G401 (cell line): ENCODE measurements at places on chromosomes 6 and 20.

GRCh38 chr20:50467718-50468356 is 42.3 kb upstream of the PTPN1 start:
- peak; percentile 40 for DNase-seq

DNA sequence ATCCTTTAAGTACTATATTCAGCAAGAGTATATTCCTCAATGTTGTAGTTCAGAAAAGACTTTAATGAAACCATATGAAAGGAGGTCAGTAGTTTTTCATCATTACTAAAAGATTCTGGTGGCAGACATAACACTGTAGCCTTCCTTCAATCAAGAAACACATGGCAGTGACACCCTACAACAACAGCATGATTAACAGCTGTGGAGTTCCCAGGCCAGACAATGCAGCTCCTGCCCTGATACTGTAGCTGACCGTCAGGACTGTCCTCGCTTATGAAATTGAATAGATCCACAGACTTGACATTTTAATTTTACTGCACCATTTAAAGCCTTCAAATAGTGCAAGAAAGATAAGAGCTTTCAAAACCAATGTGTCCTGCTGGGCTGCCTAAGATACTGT is 43.6 kb downstream of the USP45 start:
- DNase-seq = no peak

GRCh38 chr6:149864578-149865535 is 698 bp upstream of the LRP11 start:
- peak; percentile 87 for DNase-seq

- no peak for DNase-seq
Measured at GRCh38 chr20:33602826-33603590, 59.1 kb upstream of the C20orf144 start.

- DNase-seq = no peak
Measured at GRCh38 chr6:2658788-2659187, 91.9 kb downstream of the MYLK4 start.

DNA sequence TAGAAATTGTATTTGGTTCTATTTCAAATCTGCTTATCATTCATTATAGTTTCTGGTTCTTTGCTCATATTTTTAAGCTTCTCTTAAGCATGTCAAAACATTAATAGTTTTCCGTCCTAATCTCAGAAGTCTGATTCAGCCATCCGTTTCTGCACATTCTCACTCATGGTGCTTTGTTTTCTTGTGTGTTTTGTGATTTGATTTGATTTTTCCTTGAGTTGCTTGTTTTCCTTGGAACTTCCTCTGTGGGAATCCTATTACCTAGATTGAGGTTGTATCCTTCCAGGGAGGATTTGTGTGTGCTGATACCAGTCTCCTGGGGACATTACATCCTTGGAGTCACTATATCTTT is 7.9 kb downstream of the SNX9 start:
- no peak for DNase-seq

DNA sequence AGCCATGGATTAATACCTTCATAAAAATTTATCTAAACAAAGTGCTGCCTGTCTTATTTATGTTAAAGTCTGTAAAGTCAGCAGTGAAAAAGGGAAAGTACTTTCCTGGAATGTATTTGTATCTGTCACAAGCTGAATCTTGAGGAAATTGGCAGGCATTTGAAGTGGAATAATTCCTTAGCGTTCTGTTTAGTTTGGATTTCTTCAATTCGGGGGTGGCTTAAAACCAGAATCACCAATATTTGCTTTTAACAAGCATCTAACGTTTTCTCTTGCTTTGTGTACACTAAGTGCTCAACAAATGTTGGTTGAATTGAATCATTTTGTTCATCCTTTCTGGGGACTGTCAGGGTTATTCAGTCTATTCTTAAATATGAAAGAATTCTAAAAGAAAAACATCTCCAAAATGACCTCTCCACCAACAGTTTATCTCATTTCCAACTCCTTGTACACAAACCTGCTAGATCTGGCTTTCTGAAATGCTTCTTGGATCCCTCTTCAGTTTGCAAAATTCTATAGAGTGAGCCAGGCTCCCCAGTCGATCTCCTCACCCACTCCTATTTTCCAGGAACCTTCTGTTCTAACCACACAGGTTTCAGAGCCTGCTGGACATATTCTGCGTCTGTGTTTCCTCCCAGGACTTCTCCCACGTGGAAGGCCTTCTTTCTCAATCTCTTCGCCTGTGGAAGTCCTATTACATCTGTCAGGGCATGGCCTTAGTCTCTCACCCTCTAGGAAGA is 2.0 kb upstream of the NPEPL1 start:
- DNase-seq = no peak

DNA sequence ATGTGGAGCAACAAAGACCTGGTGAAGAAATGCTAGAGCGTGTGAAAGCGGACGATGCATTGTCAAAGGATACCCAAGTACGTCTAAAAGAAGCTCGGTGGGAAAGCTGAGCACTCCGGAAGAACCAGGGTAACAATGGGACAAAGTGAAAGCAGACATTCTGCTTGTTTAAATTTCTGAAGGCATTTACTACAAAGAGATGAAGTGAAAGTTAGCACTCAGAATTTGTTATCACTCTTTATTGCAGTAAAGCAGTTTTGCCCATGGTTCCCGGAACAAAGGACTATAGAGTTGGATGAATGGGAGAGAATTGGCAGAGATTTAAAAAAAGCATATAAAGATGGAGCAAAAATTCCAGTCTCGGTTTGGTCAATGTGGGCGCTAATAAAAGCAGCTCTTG is 12.8 kb upstream of the IRAK1BP1 start:
- no peak for DNase-seq

DNA sequence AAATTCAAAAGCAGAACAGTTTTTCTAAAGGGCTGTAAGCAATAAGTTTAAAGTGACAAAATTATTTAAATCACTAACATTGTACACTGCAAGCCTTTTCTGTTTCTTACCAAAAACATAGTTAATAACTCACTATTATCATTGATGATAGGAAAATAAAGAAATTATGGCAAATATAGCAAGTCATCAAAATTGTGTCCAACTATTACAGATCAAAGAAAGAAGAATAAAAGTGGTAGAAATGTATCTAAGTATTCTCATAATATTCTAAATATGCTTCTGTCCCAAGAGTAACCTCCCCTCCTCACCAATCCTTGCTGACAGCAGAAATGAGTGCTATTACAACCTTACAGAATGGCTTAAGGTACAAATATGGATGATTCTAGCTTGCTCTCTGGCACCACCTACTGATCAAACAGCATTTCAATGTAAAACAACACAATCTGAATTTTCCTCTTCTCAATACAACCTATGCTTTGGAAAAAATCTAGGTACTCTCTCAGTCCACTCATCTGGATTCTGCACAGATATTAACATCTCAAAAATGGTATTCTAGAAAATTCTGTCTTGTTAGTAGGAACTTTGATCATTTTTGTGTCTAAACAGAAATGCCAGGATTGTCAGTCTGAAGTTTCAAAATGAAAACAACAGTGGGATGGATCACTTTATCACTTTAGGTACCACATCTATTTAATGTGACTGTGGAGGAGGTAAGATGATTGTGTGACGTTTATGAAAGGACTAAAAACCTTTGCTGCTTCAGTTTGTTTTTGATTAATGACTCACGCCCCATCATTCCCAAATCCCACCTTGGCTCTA is 40.9 kb downstream of the ZFP64 start:
- peak; percentile 74 for DNase-seq

DNA sequence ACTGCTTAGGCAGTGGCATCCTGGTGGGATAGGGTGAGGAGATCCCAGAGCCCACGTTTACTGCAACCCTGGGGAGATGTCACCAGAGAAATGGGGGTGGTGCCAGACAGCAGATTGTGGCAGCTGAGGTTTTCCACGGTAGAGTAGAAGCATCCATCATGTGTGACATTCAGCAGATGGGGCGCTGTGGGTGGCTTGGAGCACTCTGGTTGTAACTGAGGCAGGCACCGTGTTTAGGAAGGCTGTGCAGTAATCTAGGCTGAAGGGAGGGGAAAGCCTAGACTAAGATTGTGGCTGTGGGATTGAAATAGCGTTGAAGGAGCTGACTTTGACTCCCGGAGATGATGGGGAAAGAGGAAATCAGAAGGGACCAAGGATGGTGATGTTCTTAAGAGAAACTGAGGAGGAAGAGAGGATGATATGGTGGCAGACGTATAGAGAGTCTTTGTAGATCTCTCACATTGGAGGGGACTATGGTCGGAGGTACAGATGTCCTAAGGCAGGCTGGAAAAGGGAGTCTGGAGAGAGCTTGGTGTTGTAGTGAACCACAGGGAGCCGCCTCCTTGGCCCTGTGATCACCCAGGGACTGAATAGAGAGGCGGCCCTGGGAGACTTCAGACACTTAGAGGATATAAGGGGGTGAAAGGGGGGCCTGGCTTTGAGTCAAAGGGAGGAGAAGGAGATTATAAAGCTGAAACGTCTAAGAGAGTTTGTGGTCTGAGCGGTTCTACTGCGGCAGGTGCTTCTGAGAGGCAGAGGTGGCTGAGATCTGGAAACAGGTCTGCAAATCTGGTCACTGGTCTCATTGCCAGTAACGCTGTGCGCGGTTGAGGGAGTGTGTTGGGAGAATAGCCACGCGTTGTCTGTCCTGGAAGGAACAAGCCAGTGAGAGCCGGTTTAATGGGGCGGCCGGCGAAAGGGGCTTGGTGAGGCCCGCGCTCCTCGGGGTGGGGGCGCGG is 792 bp upstream of the MICA start:
- DNase-seq = peak; percentile 77

DNA sequence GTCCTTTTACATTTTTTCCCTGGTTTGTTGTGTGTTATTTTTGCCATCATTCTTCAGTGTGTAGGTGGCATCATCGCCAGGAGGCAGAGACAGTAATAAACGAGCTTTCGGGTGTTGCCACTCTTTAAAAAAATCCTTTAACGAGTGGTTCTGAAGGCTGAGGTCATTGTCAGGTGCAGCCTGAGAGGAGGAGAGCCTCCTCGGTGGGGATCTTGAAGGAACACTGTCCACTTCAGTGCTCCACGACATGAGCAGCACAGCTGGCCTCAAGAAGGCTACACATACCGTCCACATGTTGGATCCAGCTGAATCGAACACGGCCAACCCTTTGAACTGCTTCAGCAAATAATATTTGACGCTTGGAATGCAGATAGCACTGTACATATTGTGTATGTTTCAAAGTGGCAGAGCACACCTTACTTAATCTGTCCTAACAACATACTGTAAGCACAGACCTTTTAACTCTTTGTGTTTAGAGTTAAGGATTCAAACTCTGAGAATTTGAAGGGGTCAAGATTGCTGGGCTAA is 48.0 kb upstream of the FOXQ1 start:
- DNase-seq = no peak

DNA sequence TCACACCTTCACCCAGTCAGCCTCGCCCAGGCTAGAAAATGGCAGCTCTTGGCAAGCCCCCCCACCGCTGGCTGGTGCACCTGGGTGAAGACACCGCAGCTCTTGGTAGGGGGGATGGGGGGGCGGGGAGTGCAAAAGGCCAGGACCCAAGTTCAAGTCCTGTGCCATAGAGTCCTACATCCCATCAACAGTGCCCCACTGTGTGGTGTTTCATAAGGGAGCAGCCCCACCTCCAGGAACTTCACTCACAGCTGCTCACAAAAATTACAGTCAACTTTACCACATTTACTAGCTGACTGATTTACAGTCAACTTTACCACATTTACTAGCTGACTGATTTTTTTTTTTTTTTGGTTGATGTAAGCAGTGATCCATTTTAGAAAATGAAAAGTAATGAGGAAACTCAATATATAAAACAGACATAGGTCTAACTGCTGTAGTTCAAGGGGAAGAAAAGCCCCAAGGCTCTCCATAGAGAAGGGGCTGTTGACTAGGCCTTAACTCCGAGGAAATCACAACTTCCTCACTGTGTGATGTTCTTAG is 208.9 kb upstream of the SNX9 start:
- no peak for DNase-seq

GRCh38 chr6:149078211-149078782 is 239.2 kb upstream of the TAB2 start:
- DNase-seq = no peak

- no peak for DNase-seq
Measured at GRCh38 chr20:37575884-37576283, 48.2 kb upstream of the BLCAP start.

DNA sequence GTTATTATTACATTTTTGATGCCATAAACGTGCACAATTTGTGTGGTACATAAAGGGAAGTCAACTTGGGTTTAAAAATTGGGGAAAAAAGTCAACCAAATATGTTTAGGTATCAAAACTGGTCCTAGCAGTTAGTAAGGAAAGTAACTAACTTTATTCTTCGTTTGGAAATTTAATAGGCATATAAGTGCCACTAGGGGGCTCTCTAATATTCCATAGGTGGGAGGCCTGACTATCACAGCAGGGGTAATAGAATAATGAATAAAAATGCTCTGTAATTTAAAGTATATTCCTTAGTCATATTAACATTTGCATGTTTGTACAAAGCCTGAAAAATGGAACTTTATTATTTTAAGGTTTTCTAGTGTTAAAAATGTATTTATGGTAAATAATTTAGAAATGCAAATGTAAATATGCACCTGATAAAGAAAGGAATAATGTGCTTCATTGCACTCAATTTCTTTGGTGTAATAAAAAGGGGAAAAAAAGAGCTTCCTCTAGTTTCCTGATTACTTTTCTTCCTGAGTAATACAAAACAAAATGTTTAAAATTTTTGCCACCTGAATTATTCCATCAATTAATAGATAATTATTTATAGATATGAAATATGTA is 125.7 kb upstream of the HDAC2 start:
- peak; percentile 4 for DNase-seq

GRCh38 chr20:32391003-32391402 is 32.9 kb downstream of the ASXL1 start:
- DNase-seq = no peak

DNA sequence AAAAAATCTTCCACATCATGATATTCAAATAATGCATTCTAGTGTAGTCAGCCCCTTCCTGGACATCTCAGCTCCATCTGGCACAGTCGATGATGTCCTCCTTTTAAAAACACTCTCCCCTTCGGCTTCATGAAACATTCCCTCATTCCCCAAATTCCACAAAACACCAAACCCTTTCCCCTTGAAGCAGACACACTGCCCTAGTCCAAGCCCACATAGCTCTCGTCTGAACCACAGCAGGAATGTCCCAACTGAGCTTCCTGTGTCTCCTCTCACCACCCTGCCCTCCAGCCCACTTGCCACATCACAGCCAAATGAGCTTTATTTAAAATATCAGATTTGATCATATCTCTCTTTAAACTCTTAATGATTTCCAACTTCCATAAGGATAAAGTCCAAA is 106.4 kb upstream of the CARMIL1 start:
- no peak for DNase-seq

GRCh38 chr6:99019381-99019780 is 71.6 kb upstream of the FBXL4 start:
- DNase-seq = no peak

DNA sequence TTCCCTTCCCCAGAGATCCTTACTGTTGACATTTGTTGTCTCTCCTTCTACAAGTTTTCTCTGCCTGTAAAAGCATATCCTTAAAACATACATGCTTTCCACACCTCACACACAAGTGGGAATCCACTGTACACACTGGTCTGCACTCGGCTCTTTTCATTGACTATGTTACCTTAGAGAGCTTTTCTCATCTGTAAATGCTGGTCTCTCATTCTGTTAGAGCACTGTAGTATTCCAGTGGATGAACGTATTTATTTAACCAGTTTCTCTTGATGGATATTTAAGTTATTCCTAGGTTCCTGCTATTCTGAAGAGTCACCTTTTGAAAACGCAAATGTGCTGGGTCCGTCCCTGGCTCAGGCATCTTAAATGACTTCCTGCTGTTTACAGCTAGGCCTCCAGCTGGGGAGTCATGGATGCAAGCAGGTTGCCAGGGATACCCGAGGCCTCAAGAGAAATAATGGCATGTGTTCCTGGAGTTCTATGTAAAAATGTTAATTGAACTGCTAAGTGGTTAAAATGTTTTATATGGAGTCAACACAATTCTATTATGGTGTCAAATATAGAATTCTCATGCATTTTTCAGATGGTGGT is 61.1 kb upstream of the TGM3 start:
- DNase-seq = no peak

GRCh38 chr6:138107752-138108592 is 753 bp upstream of the PERP start:
- DNase-seq = peak; percentile 70
